ENCODE measurements at places on chromosomes 2 and 18.

DNA sequence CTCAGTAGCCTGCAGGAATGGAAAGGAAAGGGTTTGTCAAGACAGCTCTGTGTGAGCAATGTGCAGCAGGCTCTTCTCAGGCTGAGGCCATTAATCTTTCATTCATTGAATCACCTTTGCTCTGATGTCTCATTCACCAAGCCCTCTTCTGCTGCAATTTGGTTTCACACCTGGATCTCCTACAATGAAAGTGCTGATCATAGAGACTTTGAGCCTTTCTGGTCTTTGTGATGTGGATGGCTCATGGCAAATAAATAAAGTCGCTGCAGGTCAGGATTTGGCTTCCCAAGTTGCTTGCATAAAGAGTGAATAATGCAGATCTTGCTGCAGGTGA lies 95.8 kb upstream of the SPRED2 start:
- DNase-seq, result no peak

- no peak for DNase-seq
These were observed 4.5 kb upstream of the GLI2 start for GRCh38 chr2:120731175-120731574.

DNA sequence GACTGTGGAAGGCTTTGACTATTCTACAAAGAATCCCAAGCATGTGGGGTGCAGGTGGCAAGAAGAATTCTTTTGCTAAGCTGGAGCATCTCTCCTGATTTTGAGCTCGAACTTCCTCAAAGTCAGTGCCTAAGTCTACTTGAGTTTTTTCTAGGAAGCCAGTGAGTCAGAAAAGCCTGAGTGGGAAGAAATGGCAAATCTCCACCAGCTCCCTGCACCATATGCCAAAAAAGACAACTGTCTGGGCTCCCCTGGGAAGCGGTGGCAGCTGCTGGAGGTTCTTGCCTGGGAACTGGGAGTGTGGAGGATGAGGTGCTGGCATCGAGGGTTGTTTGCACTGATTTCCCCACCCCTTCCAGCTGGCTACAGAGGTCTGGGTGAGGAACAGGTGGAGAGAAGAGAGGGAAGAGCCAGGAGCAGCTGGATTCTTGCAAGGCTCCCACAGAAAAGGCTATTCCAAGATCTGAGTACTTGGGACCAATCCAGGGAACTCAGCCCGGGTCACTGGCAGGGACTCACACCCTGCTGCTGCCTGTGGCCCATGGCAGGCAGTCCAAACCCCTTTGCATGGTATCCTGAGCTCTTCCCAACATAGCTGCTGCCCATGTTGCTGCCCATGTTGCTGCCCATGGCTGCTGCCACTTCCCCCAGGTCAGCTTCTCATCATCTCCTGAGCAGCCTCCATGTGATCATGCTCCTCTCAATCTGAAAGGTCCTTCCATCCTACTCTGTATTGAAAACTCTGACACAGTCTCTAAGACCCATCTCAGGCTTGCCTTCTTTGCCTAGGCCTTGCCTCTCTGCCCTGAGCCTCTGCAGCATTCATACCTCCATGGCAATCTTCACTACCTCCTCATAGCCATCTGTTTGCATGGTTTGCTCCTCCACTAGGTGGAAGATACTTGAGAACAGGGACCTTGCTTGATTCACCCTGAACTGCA lies 128.3 kb upstream of the SPATS2L start:
- DNase-seq, result no peak

GRCh38 chr2:11764359-11764758 lies 17.9 kb downstream of the LPIN1 start:
- DNase-seq, result no peak

- DNase-seq, result no peak
These were observed 172.2 kb upstream of the HAAO start for GRCh38 chr2:42964439-42965083.

GRCh38 chr2:4840791-4841190 lies 851.4 kb upstream of the SOX11 start:
- no peak for DNase-seq

DNA sequence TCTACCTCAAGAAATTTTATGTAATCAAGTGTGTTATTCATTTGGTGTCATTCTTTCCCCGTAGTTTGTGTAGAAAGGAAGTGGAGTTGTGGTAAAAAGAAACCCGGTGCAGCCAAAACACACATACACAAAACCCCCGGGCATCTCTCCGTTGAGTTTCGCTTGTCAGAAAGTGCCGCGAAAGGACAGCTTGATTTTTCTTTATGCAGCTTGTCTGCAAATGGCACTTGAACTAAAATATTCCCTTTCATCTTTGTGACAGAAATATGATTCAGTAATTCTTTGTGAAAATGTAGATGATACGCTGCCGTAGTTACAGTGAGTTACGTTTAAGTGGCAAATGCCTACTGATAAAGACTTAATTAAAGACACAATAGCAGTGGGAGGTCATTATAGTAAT lies 268.8 kb upstream of the SPRED2 start:
- DNase-seq, result no peak

- DNase-seq, result no peak
These were observed 302.7 kb upstream of the MGAT5 start for GRCh38 chr2:133951209-133951608.

GRCh38 chr2:238725298-238725697 lies 122.6 kb upstream of the TWIST2 start:
- DNase-seq, result no peak

DNA sequence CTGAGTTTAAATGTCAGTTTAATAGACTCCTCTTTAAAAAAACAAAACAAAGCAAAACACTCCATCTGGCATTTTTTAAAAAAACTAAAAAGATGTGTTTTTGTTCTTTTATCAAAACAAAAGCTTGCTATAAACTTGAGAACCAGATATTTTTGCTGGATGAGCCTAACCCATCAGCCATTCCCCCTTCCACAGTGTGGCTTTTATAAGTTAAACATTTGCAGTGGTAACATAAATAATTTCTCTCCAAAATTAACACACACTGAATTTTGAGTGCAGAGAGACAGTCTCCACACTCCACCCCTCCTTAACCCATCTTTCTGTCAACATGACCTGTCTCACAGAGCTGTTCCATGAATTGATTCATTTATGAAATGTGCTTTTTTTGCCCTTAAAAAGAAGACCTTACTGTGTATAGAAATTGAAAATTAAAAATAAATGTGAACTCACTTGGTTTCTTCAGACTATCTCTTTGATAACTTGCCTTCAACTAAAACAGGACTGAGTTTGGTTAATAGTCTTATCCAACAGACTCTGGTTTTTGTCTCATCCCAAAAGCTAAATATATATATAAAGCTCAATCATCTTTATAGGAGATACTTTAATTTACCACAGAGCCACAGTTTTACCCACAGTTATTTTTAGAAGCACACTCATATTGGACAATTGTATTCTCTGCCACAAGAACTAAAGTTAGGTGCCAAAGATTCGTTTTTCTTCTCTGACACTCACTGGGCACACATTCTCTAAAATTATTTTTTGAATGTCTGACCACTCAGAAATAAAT lies 64.8 kb upstream of the STK39 start:
- DNase-seq, result no peak

GRCh38 chr2:120429586-120430500 lies 83.9 kb downstream of the INHBB start:
- DNase-seq, result no peak

DNA sequence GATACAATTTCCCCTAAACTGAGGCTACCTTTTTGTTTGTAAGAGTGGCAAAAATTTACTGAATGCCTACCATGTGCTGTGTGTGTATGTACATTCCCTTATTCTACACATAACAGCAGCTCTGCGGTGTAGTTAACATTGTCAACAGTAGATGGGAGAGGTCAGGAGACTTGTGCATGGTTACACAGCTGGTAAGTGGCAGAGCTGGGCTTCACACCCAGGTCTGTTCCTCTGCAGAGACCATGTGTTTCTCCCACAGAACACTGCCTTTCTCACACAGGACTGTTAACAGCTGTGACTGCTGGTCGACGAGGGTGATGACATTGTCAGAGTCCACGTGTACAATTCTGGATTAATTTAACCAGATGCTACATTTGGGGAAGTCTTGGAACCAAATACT lies 49.1 kb downstream of the EML6 start:
- no peak for DNase-seq

GRCh38 chr18:39072970-39073369 lies 1507.4 kb upstream of the CELF4 start:
- no peak for DNase-seq

- DNase-seq, result no peak
These were observed 2.6 kb upstream of the FZD5 start for GRCh38 chr2:207772081-207772843.

All from right kidney (tissue), 9 donors.